CD8-positive, alpha-beta memory T cell (primary cell): ENCODE measurements at places on chromosomes 3 and 15. TPM values are rescaled to one million over a fixed set of nuclear protein-coding genes. Genes with fewer than 3 reads are reported as not detected.

DNA sequence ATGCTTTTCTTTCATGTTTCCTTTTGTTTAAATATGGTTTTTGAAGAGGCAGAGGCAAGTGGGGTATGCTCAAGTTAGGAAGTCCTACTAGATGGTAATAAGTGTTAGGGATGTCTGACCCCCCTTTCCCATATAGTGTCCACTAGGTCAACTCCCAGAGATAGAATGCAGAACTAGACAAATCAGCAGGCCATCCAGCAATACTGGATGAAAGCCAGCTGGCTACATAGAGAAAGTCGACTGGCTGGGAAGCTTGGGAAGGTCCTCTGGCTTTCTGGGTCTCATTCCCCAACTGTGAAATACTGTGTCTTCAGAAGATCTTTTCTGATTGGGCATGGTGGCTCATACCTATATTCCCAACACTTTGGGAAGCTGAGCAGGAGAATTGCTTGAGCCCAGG is 113.8 kb downstream of the SNRK start:
- no peak for DNase-seq

DNA sequence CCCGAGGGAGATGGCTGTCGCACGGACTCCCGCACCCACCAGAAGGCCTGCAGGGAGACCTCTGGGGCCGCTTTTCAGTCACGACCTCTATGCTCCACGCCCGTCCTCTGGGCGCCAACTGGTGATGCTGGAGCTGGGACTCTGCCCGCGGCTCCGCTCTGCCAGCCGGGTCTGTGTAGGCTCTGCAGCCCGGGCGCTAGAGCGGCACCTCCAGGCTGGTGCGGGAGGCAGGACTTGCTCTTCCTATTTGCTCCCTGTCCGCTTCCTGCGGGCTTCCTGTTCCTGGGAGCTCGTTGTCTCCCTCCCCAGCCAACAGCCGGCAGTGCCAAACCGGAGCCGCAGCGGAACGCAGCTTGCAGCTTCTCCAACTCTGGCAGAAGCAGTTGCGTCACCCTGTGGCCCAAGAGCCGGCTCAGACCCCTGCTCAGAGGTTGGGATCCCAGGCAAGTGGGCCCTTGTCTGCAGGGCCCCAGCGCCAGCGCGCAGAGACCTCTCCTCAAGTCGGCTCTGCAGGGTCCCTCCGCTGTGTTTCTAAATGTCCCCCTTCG is 285.9 kb downstream of the XXYLT1 start:
- DNase-seq: no peak

DNA sequence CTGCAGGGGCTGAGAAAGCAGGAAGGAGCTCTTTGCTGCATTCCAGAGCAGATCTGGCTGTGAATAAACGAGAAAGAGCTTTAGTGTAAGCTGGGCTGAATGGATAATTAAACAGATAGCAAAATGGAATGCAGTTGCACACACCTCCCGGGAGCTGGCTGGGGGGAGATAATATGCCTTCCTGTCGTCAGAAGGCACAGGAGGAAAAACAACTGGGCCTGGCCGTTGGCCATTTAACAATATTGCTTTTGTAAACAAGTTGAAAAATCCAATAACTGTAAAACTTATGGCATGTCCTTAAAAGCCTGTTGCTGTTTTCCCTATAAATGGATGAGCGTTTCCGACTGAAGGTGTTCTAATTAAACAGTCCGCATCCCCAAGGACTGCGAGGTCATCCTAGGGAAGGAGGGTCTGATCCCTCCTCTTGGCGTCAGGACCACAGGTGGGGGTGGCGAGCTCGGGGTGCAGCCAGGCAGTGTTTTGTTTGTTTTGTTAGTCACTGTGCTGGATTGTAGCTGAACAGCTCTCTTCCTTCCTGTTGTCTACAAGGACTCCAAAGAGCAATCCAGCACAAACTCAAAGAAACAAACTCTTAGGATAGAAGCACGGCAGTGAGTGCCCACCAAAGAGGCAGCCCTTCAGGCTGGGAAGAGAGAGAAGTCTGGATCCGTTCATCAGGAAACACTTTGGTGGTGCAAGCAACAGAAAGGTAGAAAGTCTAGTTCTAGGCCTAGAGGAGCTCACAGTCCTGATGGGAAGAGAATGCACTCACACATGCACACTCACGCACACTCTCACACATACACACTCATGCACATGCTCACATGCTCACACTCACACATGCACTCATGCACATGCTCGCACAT is 133.4 kb upstream of the SMAD3 start:
- DNase-seq: no peak

Gene GOLIM4
- 1.3 TPM for polyA plus RNA-seq
